Stimulated activated CD4-positive, alpha-beta T cell treated with anti-CD3 and anti-CD28 coated beads, Interleukin-1b, Interleukin-23, amount 100 ng/mL, for 48 hours (primary cell): ENCODE measurements at places on chromosomes 12 and 14.

DNA sequence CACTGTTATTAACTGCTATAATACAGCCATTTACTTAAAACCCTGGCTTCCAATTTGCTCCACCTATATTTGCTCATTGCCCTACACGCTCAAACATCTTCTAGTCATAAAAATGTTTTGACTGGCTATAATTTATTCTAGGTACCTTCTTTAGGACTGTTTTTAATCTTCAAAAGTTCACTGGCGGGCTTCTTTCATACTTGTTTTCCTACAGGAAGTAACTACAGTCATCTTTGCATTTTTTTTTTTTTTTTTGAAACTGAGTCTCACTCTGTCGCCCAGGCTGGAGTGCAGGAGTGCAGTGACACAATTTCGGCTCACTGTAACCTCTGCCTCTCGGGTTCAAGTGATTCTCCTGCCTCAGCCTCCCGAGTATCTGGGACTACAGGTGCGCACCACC, 32.5 kb downstream of the MPHOSPH9 start:
- peak; percentile 4 for DNase-seq

- DNase-seq = no peak
Measured at GRCh38 chr12:96810057-96810456, 97.0 kb upstream of the NEDD1 start.

GRCh38 chr14:91112194-91112593, 1.7 kb upstream of the DGLUCY start:
- no peak for DNase-seq

GRCh38 chr12:54028314-54029201, at the start of gene HOXC6:
Gene HOXC6, plus strand, starts transcription at chr12:54028440. Its CDS starts 82 bp downstream, at chr12:54028522.
- no peak for DNase-seq

DNA sequence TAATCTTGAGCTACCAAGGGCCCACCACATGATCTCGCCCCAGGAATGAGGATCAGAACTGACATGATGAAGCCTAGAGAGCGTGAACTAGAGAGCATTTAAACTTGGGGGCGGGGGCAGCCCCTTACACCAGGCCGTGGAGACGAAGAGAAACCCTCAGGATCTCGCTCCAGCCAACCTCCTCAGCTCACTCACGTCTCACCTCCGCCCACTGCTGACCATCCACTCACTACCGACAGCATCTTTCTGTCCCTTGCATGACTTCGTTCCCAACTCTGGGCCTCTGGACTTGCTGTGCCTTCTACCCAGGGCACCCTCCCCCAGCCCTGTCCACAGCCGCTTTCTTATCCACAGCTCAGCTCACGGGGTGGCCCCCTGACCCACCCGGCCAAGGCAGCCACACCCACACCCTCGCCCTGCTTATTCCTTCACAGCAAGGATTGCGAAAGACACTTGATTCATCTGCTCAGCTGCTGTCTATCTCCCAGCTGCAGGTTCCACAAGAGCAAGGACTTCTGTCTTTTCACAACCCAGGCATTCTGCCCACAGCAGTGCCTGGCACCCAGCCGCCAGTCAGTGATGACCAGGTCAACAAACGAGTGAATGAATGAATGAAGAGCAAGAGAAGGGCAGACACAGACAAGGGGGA, 6.4 kb downstream of the STX2 start:
- no peak for DNase-seq

GRCh38 chr12:67425394-67425793, 156.2 kb downstream of the CAND1 start:
- no peak for DNase-seq

DNA sequence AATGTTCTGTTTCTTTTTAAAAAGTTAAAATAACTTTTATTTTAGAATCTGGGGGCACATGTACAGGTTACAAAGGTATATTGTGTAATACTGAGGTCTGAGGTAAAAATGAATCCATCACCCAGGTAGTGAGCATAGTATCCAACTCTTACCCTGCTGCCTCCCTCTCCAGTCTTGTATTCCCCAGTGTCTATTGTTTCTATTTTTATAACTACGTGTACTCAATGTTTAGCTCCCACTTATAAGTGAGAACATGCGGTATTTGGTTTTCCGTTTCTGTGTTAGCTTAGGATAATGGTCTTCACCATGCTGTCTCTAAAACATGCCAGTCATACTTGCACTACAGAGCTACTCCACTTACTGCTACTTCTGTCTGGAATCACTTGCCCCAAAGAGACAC, 8.4 kb downstream of the FBXO33 start:
- DNase-seq = no peak

GRCh38 chr12:89217472-89217871, 134.8 kb downstream of the DUSP6 start:
- DNase-seq = no peak

DNA sequence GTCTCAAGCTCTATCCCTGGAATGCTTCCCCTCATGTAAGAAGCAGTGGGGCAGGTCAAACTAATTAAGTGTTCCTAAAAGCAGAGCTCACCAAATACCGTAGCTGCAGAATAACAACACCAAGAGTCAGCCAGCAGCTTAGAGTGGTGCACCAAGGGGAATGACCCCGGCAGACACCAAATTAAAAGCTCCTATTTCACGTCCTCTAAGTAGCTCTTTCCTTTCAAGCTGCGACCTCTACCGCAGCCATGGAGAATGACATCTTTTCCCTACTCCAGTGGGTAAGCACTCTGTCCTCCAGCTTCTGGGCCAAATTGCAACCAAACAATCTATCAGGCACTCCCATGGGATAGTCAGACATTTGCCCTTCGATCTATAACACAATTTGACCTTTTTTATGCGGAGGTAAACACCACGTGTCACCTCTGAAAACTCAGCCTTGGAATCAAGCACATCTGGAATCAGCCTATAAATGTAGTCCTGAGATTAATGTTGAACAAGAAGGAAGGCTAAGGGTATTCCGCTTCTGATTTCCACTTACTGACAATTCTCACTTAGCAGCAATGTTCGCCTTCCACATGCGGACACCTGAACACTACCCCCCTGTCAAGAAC, 67.6 kb upstream of the CDKN3 start:
- DNase-seq = peak; percentile 3

- DNase-seq = no peak
Measured at GRCh38 chr12:356276-356988, 32.7 kb downstream of the KDM5A start.

DNA sequence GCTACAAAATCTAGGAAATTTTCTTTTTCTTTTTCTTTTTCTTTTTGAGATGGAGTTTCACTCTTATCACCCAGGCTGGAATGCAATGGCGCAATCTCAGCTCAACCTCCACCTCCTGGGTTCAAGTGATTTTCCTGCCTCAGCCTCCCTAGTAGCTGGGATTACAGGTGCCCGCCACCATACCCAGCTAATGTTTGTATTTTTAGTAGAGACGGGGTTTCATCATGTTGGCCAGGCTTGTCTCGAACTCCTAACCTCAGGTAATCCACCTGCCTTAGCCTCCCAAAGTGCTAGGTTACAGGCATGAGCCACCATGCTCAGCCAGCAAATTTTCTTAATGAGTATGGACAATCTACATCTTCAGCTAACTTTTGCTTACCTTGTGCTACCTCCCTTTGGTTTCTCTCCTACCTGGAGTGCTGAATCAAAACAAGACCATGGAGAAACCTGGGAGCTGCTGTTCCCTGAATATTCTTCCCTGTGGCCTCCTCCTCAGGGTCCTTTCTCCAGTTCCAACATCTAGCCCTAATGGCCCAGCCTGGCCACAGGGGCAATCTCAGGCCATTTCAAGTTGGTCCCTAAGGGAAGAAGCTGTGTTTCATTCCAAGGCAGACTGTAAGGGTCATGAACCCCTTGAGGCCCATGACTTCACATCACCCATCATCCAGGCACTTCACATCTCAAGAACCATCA, 74.6 kb upstream of the EGLN3 start:
- no peak for DNase-seq

DNA sequence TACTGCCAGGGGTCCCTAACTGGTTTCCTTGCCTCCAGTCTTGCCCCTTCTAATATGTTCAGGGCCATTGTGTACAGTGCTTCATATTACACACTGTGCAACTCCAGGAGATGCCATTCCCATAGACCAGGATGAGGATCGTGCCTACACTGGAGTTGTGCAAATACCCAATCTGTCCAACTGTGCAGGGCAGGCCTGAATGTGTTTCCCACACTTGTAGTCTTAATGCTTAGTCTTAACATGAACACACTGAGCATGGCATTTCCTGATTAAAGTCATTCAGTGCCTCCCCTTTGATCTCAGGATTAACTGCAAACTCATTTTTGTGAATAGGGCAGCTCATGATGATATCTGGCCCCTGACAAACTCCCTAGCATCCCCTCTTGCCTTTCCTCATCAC, 165.5 kb downstream of the TTC8 start:
- no peak for DNase-seq

- DNase-seq = no peak
Measured at GRCh38 chr14:56120091-56120691, 2.0 kb downstream of the PELI2 start.

DNA sequence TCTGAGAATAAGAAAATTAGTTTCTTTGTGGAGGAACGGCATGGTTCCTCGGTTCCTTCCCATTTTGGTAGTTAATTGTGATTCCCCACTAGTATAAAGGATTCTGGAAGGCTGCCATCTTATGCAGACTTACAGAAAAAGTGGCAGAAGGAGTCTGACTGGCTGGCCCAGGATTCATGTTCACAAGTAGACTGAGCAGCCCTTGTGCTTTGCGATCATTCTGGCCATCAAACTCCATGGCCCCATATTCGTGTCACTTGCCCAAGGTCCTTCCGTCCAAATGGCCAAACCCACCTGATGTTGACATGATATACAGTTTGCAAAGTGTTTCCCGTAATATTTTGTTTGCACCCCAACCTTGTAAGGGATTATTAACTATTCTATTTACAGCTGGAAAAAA, 297.2 kb upstream of the AMIGO2 start:
- no peak for DNase-seq

DNA sequence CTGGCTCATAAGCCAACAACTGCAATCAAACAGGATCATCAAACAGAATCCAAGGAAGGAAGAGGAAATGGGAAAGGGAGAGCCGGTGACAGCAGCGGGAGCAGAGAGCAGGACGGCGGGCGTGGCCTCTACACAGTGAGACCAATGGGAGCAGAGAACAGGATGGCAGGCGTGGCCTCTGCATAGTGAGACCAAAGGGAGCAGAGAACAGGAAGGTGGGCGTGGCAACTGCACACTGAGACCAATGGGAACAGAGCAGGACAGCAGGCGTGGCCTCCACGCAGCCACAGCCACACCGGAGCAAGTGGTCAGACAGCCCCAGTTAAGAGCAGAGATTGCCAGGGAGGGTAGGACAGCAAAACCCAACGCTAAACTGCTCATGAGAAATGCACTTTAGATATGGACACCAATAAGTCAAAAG, 16.4 kb downstream of the LRCOL1 start:
- peak; percentile 44 for DNase-seq

DNA sequence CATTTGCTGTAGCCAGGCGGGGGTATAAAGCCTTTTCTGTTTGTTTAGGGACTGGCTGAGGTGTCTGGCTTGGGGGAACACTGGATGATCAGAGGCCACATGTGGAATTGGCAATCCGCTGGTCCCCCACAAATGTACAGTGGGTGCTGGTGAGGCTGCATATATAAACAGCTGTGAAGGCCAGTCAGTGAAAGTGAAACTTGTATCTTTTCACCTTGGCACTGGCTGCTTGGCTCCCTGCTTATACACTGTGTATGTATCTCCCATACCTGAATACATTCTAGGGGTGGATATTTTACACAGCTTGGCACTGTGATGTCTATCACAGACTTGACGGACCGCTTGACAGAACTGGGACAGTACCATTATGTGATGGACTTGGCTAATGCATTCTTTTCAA, 246.8 kb upstream of the AVPR1A start:
- DNase-seq = no peak

GRCh38 chr12:62158461-62159360, 101.5 kb upstream of the USP15 start:
- no peak for DNase-seq

GRCh38 chr12:50070314-50071060, 13.1 kb downstream of the ASIC1 start:
- peak; percentile 62 for DNase-seq

DNA sequence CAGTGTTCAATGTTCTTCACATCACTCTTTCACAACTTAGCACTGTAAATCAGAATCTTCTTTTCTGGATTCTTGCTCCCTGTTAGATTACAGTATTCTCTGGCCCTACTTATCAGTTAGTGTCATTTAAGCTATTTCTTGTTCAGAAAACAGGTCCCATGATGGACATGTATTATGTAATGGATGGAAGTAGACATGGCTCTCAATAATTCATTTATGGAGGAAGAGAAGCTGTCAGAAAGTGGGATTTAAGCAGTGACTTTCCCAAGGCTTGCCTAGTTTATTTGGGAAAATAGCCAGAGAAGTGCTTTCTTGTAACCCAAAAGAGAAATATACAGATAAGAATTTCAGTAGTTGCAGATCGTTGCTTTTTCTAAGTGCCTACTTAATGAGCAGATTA, 1.6 kb downstream of the ERC1 start:
- DNase-seq = no peak

DNA sequence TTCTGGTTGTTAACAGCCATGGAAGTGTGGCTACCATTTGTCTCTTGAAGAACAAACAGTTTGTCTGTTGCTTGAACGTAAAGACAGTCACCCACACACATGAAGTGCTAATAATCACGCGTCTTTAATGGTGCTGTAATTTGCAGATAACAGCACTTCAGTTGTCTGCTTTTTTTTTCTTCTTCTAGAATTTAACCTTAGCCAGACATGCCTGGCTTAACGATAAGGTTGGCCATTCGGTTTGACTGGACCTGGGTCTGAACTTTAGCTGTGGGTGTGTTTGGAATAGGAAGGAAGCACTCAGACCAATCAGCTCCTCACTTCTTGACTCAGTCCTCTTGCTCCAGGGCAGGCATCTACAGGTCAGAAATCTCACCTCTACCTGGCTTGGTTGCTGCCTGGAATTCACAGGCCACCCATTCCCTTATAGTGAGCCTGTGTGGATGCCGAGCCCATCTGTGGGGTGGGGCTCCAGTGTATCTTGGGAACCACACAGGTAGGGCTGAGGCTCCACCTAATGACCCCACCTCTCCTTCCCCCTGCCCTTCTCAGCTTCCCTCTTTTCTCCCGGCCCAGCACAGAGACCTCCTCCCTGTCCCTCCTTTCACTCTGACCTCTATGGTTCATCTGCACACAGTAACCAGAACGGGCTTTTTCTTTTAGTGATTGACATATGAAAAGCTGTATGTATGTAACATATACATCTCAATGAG, 246.4 kb upstream of the PWP1 start:
- no peak for DNase-seq

DNA sequence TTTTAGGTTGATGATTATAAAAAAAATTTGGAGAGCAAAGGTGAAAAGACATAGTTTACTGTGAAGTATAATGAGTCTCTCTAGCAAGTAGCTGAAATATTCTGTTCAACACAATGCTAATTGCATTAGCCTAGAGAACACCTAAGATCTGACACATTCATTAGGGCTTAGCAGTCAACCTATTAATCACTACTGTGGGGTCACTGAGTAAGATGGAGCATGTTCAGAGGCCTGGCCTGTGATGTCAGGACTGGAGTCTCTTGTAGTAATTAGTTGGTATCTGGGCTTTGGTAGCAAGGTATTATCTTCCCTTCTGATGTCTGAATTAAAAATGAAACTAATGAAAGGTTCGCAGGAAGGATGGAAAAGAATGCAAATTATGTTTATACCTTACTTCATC, 112.7 kb downstream of the SLC16A7 start:
- DNase-seq = no peak
